ENCODE measurements at places on chromosomes 7 and 10.

- no peak for DNase-seq
Observed at GRCh38 chr10:8041992-8042720, 12.3 kb upstream of the GATA3 start.

- no peak for DNase-seq
Observed at GRCh38 chr10:27717861-27718260, 27.8 kb downstream of the MKX start.

GRCh38 chr10:47033541-47034270, 122.5 kb downstream of the PTPN20 start:
- DNase-seq = no peak

DNA sequence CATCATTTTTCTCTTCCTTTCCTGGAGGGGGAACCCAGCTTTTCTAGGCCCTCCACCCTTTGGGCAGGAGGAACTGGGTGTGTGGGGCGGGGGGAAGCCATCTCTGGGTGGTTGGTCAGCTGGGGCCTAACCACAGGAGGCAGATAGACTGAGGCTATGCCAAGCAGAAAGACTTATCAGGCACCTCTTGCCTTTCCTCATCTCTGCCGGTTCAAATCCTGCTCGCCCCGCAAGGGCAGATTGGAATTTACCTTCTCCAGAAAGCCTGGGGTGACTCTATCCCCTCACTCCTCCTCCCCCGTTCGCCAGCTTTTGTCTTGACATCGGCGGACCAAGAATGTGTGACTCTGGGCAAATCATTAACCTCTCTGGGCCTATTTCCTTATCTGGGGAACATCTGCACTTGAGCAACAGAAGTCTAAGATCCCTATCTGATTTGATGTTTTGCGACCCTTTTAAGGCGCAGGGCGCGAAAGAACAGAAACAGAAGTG, 584 bp upstream of the GARS1 start:
- peak; percentile 44 for DNase-seq

- no peak for DNase-seq
Observed at GRCh38 chr10:5524641-5525560, at the start of gene CALML3. TSS of gene CALML3 (plus strand) at chr10:5524961. CDS start at chr10:5525086, 125 bp downstream.

- DNase-seq = no peak
Observed at GRCh38 chr10:128242641-128243040, 116.4 kb upstream of the MKI67 start.

DNA sequence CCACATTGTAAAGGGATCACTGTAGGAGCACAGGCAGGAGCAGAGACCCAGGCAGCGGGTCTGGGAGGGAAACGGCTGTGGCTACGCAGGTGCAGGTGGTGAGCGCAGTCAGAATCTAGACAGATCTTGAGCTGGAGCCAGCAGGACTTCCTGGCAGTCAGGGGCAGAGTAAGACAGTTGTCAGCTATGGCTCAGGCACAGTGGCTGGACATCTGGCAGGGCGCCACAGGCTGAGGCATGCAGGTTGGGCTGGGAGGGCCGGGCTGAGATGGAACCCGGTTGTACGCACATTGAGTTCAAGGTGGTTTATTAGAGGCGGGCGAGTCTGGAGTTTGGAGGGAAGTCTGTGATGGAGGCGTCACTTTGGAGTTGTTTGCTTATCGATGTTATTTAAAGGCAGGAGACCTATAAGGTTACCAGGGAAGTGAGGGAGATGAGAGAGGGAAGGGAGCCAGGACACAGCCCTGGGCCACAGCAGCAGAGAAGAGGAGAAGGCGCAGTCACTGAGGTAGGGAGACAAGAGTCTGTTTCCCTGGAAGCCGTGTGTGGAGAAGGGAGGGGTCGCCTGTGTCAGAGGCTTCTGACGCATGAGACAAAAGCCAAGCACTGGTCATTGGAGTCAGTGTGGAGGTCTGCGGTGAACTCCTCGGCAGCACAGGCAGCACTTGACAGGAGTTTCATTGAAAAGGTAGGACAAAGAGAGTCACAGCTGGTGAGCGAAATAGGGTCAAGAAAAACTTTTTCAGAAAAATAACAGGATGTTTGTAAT, 73.8 kb downstream of the LANCL2 start:
- no peak for DNase-seq

DNA sequence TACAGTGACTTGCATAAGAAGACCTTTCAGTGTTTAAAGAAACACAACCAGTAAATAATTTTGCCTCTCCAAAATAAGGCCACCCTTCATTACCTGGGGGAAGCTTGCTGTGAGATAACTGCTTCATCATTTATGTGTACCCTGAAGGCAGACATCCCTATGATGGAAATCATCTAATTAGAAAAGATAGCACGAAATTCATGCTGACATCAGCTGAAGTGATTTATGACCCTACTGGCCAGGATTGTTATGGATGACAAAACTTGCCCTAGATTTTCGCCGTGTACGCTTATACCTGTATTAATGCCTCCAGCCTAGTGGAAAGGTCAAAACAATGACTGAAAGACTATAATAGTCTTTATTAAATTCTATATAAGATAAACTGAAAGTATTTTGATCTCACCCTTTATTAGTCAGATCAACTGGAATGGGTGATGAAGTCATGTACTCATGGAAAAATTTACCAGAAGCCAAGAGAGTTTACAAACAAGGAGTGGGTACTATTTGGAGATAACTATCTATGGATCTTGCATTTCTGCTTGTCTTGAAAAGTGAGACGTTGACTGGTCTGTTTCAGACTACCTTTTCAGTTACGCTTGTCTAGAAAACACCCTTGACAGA, 114.2 kb downstream of the PPP1R3A start:
- no peak for DNase-seq

DNA sequence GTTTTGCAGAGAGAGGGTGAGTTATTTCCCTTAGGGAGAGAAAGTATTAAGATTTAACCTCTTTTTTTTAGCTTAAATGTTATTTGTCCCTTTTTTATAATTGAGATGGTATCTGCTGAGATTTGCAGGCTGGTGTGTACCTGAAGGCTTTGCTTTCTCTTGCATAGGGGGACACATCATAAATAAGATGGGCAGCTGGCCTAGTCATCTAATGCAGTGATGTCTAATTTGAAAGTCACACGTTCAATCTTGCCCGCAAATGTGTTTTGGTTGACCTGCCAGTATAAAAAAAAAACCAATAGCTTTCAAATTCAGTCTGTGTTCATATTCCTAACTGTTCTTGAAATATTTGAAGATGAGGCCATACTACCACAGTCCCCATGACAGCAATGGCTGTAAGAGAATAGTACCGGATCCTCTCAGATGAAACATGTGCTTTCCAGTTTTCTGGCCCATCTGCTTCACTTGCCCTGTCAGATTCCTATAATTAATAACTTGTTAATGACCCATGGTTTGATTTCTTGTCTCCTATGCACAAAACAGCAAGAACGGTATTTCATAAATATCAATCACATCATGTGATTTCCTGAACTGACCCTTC, 914.2 kb downstream of the IPMK start:
- no peak for DNase-seq

All from D341Med (cell line).